ENCODE measurements at places on chromosomes 3 and 15.

GRCh38 chr3:146067048-146067447, 93.9 kb downstream of the PLOD2 start:
- DNase-seq = no peak

DNA sequence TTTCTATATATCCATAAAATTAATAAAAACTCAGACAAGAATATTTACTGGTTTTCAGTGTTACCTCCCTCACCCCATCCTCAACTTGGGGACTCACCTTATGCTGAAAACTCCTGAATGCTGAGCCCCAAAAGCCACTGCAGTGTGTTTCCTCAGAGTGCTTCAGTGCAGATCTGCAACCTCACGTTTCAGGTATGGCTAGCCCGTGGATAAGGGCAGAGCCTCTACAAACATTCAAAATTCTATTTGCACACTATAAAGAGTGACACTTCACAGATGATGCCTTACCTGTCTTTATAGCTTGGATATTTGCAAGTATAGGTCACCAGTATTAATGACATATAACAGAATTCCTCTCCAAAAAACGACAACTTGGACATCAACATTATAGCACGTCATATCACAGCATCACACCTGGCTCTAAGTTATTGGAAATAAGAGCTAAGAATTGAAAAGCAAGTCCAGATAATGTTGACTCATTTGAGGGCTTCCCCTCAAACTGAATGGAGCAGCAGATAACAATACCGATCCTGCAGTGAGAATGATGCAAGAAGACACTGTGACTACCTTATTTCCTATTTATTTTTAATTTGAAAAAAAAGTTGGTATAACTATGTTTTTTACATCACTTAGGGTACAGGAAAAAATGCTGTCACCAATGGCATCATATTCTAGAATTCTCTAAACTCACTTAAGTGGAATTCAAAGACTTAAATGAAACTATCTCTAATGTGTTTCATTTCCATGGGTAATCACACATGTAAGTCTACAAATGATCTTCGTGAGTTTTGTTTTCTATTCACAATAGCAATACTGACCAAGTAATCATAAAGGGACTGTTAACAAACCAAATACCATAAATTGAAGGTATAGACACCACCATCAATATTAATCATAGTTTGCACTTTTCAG, 40.7 kb upstream of the RSL24D1 start:
- no peak for DNase-seq

GRCh38 chr3:158725348-158726011, 6.8 kb downstream of the RARRES1 start:
- DNase-seq = no peak

GRCh38 chr3:175605851-175606250, 746.7 kb downstream of the NAALADL2 start:
- DNase-seq = no peak

DNA sequence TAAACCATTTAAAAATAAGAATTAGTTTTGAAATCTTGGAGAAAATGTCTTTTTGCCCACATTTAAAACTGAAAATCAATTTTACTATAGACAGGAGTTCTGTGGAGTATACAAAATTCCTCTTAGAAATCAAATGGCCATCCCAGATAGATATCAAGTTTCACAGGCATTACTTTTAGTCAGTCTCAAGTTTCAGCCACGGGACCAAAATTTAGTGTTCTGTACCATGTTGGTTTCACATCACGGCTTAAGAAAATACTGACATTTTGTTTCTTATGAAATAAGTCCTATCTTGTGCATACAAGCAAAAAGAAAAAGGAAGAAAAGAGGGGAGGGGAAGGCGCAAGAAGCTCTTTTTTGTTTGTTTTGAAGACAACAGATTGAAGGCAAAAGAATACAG, 45.7 kb downstream of the EIF2AK4 start:
- no peak for DNase-seq

DNA sequence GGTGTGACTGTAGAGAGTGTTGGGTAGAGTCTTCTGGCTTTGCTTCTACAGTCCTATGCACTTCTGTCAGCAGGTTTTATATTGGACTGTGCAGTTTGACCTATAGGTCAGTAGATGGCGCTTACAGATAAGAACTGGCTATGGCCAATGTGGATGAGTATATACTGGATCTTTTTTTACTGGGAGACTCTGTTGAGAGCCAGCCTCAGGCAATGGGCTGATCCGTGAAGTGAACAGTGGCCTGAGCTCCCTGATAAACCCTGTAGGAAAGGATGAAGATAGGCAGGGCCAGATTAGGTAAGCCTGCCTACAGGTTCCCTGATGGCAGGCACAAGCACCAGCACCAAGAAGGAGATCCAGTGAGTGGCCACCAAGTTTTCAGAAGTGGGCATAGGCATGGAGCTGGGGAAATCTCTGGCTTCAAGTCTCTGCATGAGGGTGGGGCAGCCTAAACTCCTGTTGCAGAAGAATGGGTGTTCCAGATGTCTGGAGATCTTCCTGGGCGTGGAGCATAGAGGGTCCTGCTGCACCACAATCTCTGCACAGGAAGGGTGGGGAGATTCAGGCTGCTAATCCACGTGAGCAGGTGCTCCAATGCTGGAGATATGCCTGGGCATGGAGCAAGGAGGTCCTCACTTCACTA, 326.0 kb upstream of the SGO1 start:
- DNase-seq = no peak

GRCh38 chr3:34957677-34958076, 681.6 kb upstream of the ARPP21 start:
- DNase-seq = no peak

DNA sequence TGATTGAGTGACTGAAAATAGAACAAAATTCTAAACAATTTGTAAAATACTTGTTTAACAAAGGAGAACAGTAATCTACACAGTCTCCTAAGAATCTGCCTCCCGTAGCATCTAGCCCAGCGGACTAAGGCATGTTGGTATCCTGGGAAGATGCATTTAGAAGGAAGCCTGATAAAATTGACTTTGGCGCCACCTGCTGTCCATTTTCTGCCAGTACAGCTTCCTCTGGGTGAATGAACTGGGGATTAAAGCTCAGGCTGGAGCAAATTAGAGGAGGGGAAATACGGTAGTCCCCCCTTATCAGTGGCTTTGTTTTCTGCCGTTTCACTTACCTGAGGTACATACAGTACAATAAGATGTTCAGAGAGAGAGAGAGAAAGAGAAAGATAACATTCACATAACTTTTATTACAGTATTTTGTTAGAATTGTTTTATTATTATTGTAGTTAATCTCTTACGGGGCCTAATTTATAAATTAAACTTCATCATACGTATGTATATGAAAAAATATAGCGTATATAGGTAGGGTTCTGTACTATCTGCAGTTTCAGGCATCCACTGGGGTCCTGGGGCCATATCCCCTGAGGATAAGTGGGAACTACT, 191.6 kb downstream of the GAP43 start:
- peak; percentile 40 for DNase-seq

DNA sequence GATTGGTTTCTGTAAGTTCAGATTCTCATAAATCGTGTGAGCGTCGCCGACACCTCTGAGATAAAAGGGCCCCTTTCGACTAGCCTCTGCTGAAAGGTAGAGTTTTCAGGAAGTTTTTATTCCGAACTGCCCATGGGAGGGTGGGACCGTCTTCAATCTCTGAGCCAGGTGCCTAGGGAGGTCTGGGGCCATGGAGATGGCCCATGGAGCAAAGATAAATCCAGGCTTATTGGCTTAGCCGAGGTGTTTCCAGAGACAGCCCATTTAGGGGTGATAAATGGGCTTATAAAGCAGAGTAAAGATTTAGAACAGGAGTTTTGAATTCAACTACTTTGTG, 442 bp downstream of the QTRT2 start:
- DNase-seq = no peak

- DNase-seq = no peak
These were observed 103.4 kb upstream of the KLHL25 start for GRCh38 chr15:85897895-85898717.

DNA sequence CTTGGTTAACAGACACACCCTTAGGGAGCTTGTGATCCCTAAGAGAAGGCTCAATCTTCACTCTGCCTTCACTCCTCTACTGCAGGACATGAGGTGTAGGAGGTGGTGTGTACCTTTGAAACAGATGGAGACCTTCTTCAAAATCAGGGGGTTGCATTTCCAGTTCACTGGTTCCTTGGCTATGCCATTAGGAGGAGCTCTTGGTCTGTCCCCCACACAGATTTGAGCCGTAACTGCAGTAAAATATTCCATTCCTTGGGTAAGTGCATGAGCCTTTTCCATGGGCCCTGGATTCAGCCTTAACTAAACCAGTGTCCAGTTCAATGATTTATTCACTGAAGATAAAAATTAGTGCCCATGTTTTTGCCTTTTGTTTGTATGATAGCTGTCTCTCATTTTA, 144.6 kb downstream of the MCTP2 start:
- DNase-seq = no peak

DNA sequence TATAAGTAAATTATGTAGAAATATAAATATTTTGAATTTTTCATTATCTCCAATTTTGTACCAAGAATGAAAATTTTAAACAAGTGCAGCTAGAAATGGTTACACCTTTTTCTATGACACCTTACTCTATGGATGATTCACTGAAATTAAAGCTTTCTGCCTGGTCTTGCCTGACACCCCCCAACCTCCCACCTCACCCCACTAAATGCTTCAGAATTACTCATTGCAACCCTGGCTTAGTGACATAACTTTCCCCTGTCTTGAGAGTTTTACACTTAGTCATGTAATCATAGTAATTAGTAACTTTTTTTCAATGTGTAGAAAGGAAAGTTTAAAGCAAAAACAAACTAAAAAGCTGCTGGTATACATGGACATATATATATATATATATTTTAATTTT, 42.0 kb upstream of the MEIS2 start:
- no peak for DNase-seq

DNA sequence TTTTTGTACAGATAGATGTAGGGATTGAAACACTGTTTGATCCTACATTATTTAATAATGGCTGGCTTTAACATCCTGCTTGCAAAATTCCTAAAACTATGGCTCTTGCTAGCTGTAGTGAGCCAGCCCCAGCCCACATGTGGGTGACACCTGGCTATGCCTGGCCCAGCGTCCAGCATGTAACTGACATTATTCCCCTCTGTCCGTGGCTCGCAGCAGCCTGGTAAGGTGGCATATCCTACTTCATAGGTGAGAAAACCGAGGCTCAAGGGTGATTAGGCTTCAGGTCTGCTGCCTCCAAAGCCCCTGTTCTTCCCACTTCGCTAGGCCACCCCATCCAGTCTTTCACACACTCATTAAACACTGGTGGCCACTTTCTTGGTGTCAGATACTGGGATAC, 1.6 kb downstream of the CALML4 start:
- no peak for DNase-seq

- DNase-seq = no peak
These were observed 362.5 kb downstream of the VPS13C start for GRCh38 chr15:61697796-61698195.

DNA sequence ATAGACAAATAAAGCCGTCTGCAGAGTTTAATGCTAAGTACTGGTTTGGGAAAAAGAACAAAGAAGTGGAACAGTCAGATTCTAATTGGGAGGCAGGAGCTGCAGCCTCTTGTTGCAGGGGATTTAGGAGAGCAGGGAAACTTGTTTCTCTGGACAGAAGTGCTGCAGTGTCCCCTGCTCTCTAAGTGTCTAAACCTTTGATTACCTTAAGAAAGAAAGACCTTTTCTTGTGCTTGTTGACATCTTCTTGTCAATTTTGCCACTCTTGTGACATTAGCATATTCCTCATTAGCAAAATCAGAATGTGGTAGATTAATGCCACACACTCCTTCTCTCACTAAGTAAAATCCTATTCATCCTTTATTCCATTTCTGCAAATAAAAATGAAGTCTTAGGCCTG, 38.8 kb downstream of the TRAT1 start:
- no peak for DNase-seq

DNA sequence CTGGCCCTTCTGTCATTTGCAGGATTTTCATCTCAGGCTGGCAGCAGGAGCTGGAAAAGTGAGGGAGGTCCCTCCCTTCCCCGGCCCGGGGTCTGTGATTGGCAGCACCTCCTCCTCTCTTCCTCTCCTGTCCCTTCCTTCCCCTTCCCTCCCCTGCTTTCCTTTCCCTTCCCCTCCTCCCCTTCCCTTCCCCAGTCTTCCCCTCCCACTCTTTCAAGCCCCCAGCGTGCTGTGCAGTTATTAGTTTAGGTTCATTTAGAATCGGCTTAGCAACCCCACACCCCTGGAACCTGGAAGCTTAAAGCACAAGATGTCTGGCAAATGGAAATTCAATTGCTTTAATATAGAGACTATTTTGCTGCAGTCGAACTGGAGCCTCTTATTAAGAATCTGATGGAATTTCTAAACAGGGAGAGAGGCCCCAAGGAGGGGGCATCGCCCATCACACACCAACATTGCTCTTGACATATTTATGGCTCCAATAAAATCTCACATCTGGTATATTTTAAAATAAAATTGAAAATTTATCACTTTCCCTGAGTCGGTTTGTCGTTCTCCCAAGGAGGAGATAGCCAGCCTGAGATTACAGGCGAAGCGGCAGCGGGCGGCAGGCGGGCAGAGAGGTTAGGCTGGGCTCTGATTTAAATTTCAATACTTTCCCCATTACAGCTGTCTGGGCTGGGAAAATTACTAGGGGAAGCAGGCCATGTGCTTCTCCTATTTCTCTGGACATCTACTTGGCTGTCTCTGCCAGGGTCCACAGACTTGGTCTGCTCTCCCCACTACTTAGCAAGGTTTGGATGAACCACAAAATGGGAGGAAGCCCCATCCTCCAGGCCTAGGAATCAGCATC, 98.9 kb downstream of the LINGO1 start:
- no peak for DNase-seq

DNA sequence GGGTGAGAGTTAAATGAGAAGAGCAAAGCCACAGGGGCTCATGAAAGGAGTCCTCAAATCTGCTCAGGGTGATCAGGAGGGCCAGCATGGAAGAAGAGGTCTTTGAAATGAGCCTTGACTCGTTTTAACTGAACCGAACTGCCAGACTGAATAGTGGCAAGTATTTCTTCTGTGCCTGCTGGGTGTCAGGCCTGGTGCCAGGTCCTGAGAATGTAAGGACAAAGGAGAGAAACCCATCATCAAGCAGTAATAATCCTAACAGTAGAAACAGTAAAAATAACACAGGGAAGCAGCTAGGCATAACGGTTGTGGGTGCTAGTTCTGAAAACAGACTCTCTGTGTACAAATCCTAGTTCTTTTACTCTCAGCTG, 40.4 kb upstream of the SMAD3 start:
- no peak for DNase-seq

DNA sequence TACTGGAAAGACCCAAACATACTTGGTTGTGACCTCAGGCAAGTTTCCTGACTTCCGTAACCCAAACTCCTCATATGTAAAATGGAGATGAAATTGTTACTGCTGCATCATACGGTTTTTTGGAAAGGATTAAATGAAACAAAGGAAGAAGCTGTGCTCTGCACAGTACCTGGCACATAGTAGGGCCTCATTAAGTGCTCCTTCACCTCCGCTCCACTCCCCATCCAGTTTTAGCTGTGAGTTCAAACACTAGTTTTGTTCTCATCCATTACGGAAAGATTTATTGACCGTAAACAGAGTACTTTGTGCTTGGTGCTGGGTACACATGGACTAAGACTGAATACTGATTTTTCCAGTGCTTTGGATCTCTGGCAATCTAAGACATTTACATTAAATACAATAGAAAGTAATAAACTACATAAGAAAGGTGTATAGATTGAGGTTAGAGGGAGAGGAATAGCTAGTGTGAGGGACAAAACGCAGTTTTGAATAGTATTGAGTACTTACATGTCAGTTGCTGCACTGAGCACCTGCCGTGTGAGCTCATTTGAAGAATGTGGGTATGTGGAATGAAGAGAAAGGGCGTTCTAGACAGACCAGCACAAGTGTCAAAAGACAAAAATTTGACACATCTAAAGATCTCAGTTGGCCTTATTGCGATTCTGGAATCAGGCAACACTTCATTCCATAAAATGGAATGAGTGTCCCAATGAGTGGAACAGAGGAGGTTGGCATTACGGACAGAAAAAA, 594 bp upstream of the ICE2 start:
- DNase-seq = no peak

Data from stimulated activated CD4-positive, alpha-beta T cell treated with anti-CD3 and anti-CD28 coated beads, TNF-alpha, amount 100 ng/mL, for 4 hours (primary cell).